ENCODE measurements at places on chromosomes 2 and 18.

- no peak for DNase-seq
These were observed 54.7 kb downstream of the KCTD18 start for GRCh38 chr2:200454927-200455801.

GRCh38 chr2:58047961-58048360 lies 1.4 kb downstream of the VRK2 start:
- no peak for DNase-seq

DNA sequence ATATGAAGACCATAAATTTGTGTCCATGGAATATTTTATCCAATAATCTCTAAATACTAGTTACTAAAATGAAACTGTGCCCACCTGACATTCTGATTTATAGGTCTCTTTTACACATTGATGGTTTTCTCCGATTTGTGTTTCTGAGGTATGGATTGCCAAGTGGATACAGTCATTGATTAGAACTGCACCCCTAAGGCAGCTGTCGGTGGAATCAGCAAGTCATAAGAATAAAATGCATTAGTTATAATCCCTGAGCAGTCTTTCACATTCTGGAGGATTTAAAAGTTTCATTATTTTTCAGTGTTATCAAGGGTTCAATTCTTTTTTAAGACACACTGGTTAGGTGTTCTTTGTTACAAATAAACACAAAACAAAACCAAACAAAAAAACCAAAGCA lies 6.0 kb downstream of the CAVIN2 start:
- no peak for DNase-seq

DNA sequence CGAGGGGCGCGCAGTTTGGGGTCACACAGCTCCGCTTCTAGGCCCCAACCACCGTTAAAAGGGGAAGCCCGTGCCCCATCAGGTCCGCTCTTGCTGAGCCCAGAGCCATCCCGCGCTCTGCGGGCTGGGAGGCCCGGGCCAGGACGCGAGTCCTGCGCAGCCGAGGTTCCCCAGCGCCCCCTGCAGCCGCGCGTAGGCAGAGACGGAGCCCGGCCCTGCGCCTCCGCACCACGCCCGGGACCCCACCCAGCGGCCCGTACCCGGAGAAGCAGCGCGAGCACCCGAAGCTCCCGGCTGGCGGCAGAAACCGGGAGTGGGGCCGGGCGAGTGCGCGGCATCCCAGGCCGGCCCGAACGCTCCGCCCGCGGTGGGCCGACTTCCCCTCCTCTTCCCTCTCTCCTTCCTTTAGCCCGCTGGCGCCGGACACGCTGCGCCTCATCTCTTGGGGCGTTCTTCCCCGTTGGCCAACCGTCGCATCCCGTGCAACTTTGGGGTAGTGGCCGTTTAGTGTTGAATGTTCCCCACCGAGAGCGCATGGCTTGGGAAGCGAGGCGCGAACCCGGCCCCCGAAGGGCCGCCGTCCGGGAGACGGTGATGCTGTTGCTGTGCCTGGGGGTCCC lies at the start of gene ITGA4:
ITGA4 (plus strand) TSS at position 266 of the 620 bp plus-strand sequence; CDS start at position 535, 269 bp downstream.
- peak; percentile 20 for DNase-seq

- no peak for DNase-seq
These were observed 213.4 kb downstream of the RND3 start for GRCh38 chr2:150274108-150274507.
